Activated naive CD4-positive, alpha-beta T cell treated with anti-CD3 and anti-CD28 coated beads, Interleukin-2, amount 50 U/mL, for 16 hours (primary cell): ENCODE measurements at places on chromosomes 6 and 20.
A peak's percentile ranks its signal among the peaks of the same experiment; 100 is the strongest.

GRCh38 chr20:37983286-37983685 is 50.0 kb downstream of the TTI1 start:
- DNase-seq = no peak

DNA sequence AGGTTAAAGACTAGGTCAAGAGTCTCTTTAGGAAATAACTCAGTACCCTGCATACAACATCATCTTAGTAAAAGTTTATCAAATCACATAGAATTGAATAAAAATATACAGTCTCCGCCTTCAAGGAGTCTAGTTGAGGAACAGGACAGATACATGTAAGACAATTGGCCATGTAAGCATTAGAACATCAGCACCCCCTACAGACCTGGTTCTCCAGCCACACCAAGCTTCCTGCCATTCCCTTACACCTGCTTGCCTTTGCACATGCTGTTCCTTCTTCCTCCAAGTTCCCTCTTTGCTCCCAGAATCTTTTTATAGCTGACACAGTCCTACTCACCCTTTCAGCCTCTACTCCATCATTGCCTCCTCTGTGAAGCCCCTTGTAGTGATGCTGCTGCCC is 187.8 kb upstream of the LRFN2 start:
- no peak for DNase-seq

GRCh38 chr6:163634211-163635171 is 220.0 kb downstream of the QKI start:
- no peak for DNase-seq

DNA sequence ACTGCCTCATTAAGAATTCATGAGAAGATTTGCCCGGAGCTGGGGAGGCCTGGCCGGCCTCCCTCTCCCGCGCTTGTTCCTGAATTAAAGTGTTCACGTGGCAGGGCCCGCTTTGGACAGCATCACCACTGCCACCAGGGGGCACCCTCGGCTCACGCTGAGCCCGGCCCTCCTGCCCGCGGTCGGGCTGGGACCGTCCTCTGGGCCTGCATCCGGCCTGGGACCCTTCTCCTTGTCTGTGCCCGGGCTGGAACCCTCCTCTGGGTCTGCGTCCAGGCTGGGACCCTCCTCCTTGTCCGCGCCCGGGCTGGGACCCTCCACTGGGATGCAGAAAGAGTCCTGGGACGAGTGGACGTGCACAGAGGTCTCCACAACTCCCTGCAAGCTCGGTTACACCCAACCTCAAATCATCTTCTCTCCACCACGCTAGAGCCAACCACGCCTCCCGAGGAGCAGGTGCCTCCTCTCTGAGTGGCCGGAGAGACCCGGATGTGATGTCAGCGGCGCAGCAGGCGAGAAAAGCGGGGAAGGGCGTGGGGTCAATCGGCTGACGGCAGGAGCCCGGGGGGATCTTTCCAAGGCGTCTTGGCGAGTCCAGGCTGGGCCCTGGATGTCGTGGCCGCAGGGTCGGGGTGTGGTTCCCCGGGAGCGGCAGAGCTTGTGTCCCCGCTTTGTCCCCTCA is 50.9 kb upstream of the DACT2 start:
- DNase-seq = peak; percentile 60

- no peak for DNase-seq
Measured at GRCh38 chr20:39592371-39592770, 630.2 kb downstream of the DHX35 start.
